ENCODE measurements at places on chromosomes 1 and 21. TPM values are rescaled to one million over a fixed set of nuclear protein-coding genes. Genes with fewer than 3 reads are reported as not detected.

DNA sequence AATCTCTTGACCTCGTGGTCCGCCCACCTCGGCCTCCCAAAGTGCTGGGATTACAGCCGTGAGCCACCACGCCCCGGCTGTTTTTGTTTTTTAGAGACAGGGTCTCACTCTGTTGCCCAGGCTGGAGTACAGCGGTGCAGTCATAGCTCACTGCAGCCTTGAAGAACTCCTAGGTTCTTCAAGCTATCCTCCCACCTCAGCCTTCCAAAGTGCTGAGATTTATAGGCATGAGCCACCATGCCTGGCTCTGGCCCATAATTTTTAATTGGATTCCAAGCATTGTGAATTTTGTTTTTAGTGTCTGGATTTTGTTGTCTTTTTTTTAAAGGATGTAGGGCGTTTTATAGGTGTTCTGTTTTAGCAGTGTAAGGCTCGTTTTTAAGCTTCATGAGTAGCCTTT lies 28.6 kb upstream of the TXLNA start:
- no peak for DNase-seq

GRCh38 chr21:37529649-37530048 lies 163.1 kb downstream of the DYRK1A start:
- DNase-seq = no peak

GRCh38 chr1:203756036-203756435 lies 8.9 kb upstream of the LAX1 start:
- DNase-seq = no peak

GRCh38 chr1:202016022-202016810 lies 5.8 kb downstream of the ELF3 start:
- DNase-seq = no peak

- no peak for DNase-seq
Observed at GRCh38 chr1:168396508-168396907, 115.8 kb downstream of the TBX19 start.

GRCh38 chr1:78649628-78650027 lies at the start of gene IFI44:
IFI44 (plus strand) TSS chr1:78649831; CDS start chr1:78650196, 365 bp downstream.
- peak; percentile 89 for DNase-seq

DNA sequence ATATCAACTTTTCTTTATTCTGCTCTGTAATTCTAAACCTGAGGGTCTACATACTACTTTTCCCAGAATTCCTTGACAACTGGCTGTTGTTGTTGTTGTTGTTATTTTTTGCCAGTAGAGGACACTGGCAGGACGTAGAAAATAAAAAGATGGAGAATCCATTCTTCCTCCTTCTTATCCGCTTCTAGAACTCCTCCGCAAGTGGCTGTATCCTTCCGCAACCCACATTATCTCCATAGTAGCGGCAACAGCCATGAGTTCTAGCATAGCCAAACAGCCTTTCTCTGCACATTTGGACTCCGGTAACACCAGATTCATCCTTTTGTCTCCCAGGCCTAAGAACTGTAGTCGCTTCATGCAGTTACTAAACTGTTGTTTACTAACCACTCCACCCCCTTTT lies 91.1 kb upstream of the CACHD1 start:
- no peak for DNase-seq

DNA sequence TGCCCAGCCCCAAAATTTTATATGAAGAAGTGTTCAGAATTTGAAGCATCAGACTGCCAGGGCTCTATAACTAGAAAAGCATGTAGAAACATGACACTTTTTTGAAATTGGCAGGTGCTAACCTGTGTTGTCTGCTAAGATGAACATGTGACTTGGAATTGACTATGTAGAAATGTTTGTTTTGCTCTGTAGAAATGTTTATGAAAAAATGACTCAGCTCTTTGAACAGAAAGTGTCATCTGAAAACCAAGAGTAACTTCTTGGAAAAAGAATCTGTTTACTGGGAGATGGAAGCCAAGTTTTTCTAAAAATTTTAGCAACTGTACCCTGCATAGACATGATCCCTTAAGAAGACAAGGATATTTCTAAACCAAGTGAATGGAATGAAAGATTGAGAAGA lies 59.2 kb downstream of the LHX9 start:
- DNase-seq = no peak

DNA sequence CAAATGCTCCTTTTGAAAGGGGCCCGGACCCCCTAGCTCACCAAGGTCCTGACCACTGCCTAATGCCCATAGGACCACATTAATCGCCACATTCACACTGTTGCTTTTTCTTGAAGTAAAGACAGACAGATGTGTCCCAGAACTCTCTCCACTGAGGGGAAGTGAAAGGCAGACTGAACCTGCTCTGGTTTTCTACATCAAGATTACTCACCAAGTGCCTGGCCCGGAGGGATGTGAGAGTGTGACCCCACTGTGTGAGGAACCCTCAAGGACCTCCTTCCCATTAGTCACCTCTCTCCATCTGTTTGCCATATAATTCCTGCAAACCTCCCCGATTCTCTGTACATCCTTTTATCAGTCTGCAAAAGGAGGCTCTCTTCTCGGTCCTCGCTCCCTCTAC lies 381.5 kb downstream of the OMA1 start:
- no peak for DNase-seq

DNA sequence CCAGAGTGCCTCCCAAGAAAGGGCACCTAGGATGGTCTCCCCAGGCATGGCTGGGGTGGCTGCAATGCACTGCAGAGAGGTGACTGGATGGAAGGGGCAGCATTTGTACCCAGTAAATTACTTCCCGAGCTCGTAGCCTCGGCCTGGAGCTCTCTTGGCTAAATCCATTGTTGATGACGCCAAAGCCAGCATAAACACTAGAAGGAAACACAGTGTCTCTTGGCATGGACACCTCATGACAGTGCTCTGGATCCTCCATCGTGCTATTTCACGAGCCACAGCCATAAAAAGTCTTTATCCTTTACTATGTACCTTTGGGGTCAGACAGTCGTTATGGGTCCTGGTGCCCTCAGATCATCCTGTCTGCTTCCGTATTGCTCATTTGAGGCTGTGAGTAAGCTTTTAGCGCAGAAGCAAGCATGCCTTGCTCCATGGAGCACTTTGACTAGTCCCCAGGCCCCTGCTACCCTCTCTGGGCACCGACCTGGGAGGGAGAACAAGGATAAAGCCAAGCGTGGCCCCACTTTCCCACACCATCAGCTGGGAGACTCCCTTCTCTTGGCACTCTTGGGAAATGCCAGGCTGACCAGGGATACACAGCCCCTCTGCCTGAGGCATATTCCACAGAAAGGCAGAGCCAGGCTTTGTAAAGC lies 10.3 kb upstream of the PRELP start:
- no peak for DNase-seq

DNA sequence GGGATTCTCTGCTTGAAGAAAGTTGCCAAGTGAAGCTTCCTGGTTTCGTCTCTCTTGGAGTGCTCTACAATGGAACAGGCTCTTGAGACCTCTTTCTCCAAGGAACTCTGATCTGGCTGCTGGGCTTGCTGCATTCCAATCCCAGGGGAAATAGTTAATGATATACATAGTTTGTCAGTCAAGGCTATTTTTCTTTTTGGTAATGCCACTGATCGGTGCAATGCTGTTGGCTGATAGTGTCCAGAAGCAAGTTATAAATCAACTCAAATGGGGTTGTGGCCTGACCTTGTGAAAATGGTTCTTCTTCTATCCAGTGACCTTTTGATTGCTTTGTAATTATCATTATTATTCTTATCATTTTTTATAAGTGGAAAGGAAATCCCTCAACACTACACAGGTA lies 48.4 kb upstream of the TNFSF18 start:
- no peak for DNase-seq

- no peak for DNase-seq
Observed at GRCh38 chr1:12185036-12185917, 18.5 kb downstream of the TNFRSF1B start.

GRCh38 chr21:43361493-43362296 lies 65.2 kb downstream of the SIK1 start:
- peak; percentile 81 for DNase-seq

DNA sequence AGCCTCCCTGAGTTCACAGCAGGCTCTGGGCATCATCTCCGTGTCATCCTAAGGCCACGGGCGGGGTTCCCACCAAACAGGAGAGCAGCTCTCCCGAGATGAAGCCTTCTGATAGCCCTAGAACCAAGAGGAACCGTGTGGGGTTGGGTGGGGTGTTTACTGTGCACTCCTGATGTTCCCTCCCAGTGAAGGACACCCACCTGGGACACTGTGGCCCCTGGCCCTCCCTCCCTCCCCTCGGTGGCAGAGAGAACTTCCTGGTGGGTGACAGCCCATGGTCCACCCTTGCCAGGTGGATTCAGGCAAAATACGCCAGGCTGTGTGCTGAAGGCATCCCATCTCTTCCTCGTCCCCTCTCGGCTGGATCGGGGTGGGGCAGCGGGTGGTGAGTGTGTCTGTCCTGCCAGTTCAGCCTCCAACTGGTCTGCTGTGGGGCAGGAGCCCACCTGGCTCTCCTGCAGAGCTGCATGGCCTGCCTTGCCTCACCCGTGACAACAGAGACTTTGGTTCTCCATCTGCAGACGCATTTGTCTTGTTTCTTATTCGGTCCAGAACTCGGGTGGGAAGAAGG lies 15.6 kb upstream of the C1orf174 start:
- no peak for DNase-seq

- DNase-seq = peak; percentile 35
Observed at GRCh38 chr1:84298684-84299535, 2.6 kb upstream of the SAMD13 start.

CNR2 gene
- 0.13 TPM for total RNA-seq

ALPL gene
- 171 TPM for total RNA-seq

OR6N1 gene
- 1.2 TPM for total RNA-seq

TPTE gene
- not detected for total RNA-seq

FAM229A gene
- total RNA-seq = 7.2 TPM

MSH4 gene
- 0.46 TPM for total RNA-seq

UQCRHL gene
- total RNA-seq = 2.1 TPM
